Common myeloid progenitor, CD34-positive (primary cell): ENCODE measurements at places on chromosomes 6 and 20.

DNA sequence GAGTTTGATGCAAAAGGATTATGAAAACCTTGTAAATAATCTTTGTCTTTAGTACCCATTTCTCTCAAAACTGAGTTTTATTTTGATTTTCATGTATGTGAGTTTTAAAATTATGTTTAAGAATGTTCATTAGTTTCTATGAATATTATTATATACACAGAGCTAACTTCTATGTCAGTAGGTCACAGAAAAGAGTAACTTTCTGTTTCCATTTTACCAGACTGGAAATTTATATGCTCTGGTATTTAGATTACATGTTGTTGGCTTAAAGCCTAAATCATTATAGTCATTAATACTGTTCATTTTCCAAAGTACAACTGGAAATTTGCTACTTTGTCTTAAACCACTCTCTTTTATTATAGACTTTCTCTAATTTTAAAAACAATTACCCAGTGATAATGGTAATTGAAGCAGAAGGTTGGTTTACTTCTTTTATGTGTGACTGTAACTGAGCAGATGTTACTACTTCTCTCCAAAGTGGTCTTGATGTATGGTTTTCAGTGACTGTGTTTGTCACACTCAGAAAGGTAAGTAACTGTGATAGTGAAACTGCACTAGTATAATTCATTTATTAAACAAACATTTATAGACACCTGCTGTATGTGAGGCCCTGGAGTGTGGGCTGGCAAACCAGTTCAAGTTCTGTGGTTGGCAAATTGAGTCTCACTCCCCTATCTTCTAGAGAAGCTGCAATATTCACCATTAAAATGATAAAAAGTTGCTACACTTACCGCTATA is 13.2 kb downstream of the CRYBG1 start:
- DNase-seq = no peak

DNA sequence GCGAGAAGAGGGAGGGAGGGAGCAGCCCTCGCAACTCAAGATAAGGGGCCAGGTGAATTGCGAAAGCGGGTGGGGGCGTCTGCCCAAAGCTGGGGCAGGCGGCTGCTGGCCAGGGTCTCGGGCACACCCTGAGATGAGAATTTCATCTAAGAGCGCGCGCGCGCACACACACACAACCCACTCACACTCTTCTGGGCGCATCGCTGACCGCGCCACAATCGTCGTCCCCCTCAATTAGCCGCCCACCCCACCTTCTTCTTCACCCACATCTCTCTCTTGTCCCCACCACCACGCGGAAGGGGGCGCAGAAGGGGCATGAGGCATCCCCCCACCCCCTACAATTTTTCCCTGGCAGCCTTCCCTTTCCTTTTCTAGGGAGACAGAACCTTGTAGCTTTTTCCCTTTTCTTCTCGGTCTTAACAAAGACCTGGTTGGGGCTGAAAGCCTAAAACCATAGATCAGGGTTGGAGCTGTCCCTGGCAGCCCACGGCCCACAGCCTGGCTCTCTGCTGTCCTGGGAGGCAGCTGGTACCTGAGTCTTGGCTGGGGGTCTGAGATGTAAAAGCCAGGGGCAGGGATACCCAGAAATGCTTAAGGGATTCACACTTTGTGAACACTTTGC is 737 bp upstream of the PTPRT start:
- DNase-seq = no peak

- no peak for DNase-seq
Measured at GRCh38 chr6:100990070-100990469, 108.9 kb upstream of the ASCC3 start.

- no peak for DNase-seq
Measured at GRCh38 chr6:159691963-159692287, 1.1 kb downstream of the SOD2 start.

- DNase-seq = peak; percentile 3
Measured at GRCh38 chr6:3902871-3903648, 53.9 kb downstream of the FAM50B start.

DNA sequence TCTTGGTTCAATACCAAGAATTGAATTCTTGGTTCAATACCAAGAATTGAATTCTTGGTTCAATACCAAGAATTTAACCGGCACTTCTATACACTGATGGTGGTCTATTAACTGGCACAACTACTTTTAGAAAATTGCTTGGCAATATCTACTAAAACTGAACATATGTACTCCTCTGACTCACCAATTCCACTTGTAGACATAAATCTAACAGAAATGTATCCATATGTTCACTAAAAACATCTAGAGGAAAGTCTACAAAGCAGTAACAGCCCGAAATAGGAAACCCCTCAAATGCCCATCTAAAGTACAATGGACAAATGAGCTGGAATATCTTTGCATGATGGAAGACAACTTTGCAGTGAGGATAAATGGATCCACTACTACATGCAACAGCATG is 71.9 kb downstream of the KIF16B start:
- no peak for DNase-seq

GRCh38 chr20:23268792-23269354 is 81.7 kb upstream of the NXT1 start:
- DNase-seq = no peak

DNA sequence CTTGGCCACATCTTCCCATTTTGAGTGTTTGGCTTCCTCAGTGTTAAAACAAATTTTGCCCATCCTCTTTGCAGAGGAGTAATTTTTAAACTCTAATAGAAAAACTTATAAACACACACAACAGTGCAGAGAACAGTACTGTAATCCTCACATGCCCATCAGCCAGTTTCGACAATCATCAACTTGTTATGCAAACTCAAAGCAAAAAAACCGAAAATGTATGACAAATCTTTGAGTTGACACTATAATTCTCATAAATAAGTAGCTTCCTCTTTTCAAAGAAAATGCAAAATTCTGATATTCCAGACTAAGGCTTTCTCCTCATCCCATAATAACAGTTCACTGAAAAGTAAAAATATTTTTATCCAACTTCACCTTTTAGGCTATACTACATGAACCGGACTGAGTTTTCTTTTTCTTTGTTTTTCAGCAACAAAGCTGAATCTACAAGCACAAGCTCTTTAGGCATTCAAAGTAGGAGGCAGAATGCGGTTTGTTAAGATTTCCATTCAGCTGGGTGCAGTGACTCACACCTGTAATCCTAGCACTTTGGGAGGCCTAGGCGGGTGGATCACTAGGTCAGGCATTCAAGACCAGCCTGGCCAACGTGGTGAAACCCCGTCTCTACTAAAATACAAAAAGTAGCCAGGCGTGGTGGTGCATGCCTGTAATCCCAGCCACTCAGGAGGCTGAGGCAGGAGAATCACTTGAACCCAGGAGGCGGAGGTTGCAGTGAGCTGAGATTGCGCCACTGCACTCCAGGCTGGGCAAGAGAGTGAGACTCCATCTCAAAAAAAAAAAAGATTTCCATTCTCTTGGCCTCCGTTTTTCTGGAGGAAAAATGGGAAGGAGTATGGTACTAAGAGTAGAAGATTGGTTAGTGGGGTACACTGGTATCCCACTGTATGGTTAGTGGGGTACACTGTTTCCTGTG is 74.8 kb downstream of the GCNT2 start:
- peak; percentile 74 for DNase-seq

DNA sequence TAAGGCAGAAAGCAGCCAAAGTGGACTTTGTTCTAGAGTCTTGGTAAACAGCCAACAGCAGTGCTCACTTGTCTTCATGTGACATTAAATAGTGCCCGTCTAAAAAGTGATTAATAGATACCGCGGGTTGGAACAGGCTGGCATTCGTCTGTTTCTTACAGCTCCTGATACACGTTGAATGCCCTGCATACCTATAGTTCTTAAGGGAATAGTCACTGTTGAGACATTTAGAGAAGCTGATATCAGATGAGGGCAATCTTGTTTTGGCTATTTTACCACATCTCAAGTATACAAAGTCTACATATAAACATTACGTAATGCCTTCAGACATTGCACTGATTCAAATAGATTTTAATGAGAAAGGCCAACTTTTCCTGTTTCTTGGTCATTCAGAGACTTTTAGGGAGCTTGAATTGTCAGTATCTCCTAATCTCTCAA is 374.9 kb upstream of the FLRT3 start:
- DNase-seq = no peak

DNA sequence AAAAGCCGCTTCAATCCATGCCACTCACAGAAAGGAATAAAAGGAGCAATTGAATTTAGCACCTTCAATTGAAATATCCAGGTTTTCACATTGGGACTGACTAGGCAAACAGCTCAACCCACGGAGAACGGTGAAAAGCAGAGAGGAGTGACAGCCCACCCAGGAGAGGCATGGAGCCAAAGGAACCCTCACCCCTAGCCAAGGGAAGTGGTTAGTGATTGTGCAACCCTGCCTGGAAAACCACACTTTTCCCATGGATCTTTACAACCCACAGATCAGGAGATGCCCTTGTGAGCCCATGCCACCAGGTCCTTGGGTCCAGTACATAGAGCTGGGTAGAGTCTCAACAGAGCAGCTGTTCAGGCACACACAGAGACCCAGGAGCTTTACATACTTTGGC is 911.8 kb downstream of the EPHA7 start:
- no peak for DNase-seq

DNA sequence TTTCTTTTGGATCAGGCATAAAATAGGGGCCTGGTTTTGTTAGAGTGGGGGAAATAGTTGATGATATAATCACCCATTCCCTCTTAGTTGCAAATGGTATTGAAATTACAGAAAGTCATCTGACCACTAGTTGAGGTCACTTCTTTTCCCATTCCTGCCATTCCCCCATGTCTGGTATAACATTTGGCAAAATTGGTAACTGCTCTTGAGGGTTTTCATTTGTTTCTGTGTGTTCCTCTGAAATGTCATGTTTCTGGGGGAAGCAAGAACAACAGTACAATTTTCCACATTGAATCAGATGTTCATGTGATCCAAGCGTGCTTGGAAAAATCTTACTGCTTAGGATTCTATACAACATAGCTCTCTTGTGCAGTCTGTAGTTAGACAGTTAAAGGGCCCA is 7.3 kb downstream of the AIG1 start:
- no peak for DNase-seq

- DNase-seq = no peak
Measured at GRCh38 chr6:155292711-155293110, 21.6 kb downstream of the TFB1M start.

DNA sequence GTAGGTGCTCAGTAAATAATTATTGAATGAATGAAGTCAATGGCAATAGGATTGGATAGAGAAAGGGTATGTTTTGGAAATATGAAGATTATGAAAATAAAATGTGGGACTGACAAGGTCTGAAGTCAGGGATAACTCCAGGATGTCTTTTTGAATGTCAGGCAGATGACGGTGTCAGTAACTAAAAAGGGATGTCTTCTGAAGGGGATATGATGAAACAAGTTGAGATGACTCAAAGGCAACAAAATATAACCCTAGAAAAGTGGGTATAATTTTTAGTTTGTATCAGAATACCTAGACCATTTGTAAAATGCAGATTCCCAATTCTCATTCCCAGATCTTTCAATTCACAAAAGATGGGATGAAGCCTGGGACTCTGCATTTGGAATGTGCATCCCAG is 257.3 kb upstream of the SGK1 start:
- DNase-seq = no peak

- no peak for DNase-seq
Measured at GRCh38 chr6:2149361-2150006, 95.9 kb downstream of the GMDS start.
